Stimulated activated CD4-positive, alpha-beta T cell treated with anti-CD3 and anti-CD28 coated beads, Interleukin-1b, Interleukin-23, amount 100 ng/mL, for 1 hour (primary cell): ENCODE measurements at places on chromosomes 3 and 15.

DNA sequence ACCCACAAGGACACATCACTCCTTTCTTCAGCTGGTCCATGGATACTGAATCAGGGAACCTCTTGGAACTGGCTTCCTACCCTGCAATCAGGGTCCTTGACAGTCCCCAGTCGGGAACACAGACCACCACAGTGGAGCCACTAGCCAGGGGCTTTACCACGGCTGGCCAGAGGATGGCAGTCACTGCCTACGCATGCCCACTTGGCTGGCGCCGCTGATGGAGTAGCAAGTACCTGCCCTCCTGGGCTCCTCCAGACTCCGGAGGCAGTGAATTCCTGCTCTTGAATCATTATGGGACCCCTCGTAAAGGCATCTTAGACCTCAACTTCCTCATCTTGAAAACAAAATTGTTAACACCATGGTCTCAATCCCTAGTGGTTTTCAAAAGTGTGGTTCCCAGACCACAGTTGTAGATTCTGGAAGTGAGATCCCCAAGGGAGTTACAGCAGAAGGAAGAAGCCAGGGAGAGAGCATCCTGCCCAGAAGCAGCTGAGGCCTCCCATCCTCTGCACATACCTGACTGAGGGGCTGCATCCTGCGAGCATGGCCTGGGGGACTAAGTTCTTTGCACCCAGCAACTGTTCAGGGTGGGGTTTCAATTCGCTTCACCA lies 9.1 kb upstream of the SKIC8 start:
- DNase-seq: no peak

GRCh38 chr3:95394286-95394685 lies 1331.4 kb downstream of the NSUN3 start:
- no peak for DNase-seq

DNA sequence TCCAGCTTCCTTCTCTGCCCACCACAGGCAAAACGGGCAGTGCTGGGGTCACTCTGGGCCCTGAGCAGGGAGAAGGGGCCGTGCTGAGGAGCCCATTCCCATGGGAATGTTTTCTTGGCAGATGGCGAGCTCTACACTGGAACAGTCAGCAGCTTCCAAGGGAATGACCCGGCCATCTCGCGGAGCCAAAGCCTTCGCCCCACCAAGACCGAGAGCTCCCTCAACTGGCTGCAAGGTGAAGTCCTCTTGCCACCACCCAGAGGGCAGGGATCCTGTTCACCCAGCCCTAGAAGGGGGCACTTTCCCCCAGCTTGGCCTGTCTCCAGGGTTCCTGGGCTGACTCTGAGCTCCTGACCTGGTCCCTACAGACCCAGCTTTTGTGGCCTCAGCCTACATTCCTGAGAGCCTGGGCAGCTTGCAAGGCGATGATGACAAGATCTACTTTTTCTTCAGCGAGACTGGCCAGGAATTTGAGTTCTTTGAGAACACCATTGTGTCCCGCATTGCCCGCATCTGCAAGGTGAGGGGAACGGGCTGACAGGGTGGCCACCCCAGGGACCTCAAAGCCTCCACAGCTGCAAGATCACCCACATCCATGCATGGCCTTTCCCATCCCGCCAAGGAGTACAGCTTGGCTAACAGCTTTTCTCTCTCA lies 12.4 kb downstream of the CIB1 start:
- DNase-seq: no peak

DNA sequence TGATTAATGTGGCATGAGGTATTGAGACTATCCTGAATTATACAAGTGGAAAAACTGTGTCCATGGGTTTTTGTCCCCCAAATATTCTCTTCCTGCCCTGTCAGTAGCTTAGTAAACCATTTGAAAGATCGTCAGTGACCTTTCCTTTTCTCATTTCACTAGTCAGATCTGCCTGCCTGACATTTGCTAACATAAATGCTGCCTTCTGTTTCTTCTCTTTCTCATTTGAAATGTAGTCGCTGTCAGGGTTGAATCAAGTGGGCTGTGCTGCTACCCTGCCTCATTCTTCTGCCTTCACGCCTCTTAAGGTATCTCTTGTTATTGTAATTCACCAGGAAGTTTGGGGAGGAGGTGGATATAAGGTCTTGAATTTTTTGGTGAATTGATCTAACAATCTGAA lies 67.5 kb downstream of the LRCH3 start:
- no peak for DNase-seq

- no peak for DNase-seq
These were observed 21.7 kb downstream of the SH3BP5 start for GRCh38 chr3:15310491-15311370.

GRCh38 chr3:124924741-124925140 lies 9.8 kb downstream of the MUC13 start:
- no peak for DNase-seq

GRCh38 chr3:142586803-142587406 lies 8.4 kb upstream of the ATR start:
- no peak for DNase-seq

GRCh38 chr3:38268522-38268921 lies 2.9 kb downstream of the SLC22A13 start:
- DNase-seq: no peak

- no peak for DNase-seq
These were observed 142.2 kb upstream of the IGF1R start for GRCh38 chr15:98506172-98506571.

- no peak for DNase-seq
These were observed 2.0 kb upstream of the RPUSD2 start for GRCh38 chr15:40567111-40567510.

DNA sequence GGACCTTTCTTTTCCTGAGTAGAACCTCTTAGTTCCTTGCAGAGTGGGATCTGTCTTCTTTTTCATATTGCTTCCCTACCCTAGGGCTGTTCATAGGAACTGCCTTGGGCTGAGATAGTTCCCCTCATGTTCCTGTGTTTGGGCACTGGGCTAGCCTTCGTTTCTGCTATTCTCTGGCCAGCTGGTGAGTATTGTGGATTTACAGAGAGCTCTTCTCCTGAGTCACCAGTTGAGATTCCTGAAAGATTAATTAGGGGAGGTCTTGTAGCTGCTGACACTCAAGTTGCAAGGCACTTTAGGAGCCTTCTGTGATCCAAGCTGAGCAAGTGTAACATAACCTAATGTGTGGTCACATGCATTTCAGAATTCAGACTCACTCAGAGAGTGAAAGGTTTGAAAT lies 30.7 kb downstream of the CHD2 start:
- no peak for DNase-seq

- DNase-seq: no peak
These were observed 10.3 kb downstream of the USF3 start for GRCh38 chr3:113685956-113686721.

DNA sequence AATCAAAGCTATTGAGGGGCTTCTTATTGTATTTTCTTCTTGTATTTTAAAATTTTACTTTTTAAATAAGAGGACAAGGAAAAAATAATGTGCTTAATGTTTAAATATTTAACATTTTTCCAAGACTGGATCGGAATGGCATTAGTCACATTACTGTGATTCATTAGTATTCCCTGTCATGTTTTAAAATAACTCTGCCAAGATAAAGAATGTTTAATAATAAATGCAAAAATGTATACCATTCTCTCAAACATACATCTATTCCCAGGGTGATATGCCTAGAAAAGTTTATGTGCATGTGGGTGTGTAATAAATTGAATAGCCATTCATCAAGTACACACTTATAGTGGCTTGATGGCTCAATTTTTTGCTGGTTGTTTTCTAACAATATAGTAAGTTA lies 936.1 kb downstream of the PLOD2 start:
- no peak for DNase-seq

- no peak for DNase-seq
These were observed 900.6 kb downstream of the NTRK3 start for GRCh38 chr15:87355946-87356345.

DNA sequence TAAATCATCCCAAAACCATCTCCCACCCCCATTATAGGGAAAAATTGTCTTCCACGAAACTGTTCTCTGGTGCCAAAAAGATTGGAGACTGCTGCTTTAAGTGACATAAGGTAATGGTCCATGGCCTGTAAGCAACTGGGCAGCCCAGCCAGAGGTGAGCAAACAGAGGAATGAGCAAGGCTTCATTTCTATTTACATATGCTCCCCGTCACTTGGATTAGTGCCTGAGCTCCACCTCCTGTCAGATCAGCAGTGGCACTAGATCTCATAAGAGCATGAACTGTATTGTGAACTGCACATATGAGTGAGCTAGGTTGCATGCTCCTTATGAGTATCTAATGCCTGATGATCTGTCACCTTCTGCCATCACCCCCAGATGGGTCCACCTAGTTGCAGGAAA lies 1159.8 kb upstream of the ALCAM start:
- no peak for DNase-seq

- no peak for DNase-seq
These were observed 951.6 kb downstream of the DIPK2A start for GRCh38 chr3:144923046-144923775.

- DNase-seq: no peak
These were observed 53.1 kb downstream of the TRANK1 start for GRCh38 chr3:36891701-36892160.

- no peak for DNase-seq
These were observed 23.9 kb upstream of the BCL2L10 start for GRCh38 chr15:52136442-52136980.

- DNase-seq: no peak
These were observed 44.7 kb upstream of the SELENOK start for GRCh38 chr3:53936347-53936746.

- DNase-seq: no peak
These were observed 47.7 kb upstream of the GRIP2 start for GRCh38 chr3:14587740-14588360.

- DNase-seq: no peak
These were observed 471.2 kb upstream of the TGFBR2 start for GRCh38 chr3:30135190-30135589.

- no peak for DNase-seq
These were observed 654 bp downstream of the PPARG start for GRCh38 chr3:12289524-12289923.

DNA sequence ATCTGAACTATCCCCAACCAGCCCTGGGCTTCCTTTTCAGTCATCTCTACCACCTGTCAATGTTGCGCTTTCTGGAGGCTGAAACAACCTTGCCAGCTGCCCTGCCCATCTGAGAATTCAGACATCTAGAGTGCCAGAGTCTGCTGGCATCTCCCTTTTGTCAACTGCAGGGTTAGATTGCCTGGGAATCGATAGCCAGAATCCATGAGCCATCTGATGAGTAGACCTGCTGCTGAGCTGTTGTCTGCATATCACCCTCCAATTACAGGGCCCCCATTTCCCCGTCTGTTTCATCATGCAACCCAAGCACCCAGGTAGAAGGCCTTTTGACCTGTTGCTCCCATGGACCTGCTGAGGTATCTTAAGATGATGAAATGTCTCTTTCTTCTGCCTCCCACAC lies 280.1 kb downstream of the EPHB1 start:
- DNase-seq: no peak

DNA sequence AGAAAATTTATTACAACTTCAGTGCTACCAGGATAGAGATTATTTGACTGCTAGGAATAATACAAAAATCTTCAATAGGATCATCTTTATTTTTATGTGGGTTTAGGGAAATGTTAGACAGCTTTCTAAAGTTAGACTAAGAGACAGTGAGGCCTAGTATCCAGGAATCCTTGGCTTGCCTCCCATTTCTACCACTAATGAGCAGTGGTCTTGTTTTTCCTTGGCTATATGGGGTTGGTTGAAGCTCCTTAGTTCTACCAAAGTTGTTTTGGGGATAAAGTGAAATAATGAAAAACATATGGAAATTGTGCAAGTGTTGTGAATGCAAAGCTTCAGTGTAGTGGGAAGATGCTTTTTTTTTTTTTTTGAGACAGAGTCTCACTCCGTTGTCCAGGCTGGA lies 16.8 kb downstream of the AP4E1 start:
- DNase-seq: no peak

GRCh38 chr3:52606373-52607085 lies 70.1 kb downstream of the UQCC5 start:
- DNase-seq: no peak

DNA sequence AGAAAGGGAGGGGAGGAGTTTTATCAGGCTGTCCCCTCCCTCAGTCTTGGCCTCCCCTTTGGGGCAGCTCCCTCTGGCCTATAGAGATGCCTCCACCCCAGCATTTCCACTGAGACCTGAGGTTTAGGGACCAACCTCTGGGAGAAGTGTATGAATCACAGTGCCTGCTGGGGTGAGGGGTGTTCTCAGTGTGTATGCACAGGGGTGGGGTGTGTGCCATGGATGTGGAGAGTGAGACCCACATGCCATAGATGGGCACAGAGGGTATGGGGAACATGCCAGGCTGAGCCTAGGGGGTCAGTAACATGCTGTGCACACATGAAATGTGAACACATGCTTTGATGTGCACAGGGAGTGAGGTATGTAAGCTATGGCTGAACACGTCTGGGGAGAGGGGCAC lies 12.4 kb upstream of the ANKRD63 start:
- no peak for DNase-seq

GRCh38 chr3:58633157-58633865 lies 33.3 kb downstream of the FAM3D start:
- no peak for DNase-seq

GRCh38 chr3:67018789-67019526 lies 20.9 kb downstream of the KBTBD8 start:
- no peak for DNase-seq

GRCh38 chr15:62128916-62129315 lies 36.2 kb downstream of the C2CD4B start:
- no peak for DNase-seq

DNA sequence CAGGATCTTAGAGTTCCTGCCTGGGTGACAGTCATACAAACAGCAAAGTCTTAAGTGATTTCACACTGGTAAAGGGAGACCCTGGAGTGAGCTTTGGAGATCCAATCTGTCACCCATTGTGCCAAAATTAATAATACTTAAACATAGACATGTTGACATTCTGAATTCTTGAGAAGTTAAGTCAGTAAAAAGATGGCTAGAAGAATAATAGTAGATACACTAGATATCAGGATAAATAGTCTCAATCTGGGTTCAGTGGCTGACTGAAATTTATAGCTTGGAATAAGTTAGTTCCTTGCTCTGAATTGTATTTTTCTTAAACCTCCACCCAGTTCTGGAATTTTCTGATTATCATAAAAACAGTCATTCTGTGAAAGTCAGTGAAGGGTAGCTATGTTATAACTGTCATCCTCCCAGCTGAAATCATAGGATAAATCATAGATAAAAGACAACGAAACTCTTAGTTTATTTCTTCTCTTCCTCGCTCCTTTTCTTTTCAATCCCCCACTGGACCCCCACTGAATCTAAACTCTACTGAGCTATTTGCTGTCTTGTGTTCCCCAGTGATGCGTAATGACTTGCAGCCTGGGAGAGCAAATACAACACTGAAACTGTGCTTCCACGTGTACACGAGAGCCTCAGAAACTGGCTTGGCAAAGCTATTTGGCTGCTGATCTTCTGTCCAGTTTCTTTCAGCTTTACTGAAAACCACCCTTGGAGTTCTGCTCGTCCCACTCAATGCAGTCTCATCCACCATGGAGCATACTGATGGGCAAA lies 175.4 kb upstream of the TP63 start:
- no peak for DNase-seq

DNA sequence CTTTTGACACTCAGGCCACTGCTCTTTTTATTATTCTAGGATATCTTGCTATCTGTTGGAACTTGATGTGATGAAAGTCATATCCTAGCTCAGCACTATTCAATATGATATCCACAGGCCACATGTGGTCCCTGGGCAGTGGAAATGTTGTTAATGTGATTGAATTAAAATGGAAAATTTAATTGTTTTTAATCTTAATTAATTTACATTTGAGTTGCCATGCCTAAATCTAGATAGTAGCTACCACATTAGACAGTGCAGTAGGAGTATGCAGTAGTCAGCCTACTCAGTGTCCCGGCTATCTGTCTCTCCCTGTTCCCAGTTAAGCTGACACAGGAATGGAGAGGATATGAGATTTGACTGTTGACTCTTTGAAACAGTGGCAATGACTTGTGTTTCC lies 460.2 kb downstream of the GBE1 start:
- no peak for DNase-seq

GRCh38 chr3:151067158-151067557 lies 18.3 kb upstream of the MED12L start:
- DNase-seq: no peak
